ENCODE measurements at places on chromosomes 12 and 14. TPM values are rescaled to one million over a fixed set of nuclear protein-coding genes. Genes with fewer than 3 reads are reported as not detected.

DNA sequence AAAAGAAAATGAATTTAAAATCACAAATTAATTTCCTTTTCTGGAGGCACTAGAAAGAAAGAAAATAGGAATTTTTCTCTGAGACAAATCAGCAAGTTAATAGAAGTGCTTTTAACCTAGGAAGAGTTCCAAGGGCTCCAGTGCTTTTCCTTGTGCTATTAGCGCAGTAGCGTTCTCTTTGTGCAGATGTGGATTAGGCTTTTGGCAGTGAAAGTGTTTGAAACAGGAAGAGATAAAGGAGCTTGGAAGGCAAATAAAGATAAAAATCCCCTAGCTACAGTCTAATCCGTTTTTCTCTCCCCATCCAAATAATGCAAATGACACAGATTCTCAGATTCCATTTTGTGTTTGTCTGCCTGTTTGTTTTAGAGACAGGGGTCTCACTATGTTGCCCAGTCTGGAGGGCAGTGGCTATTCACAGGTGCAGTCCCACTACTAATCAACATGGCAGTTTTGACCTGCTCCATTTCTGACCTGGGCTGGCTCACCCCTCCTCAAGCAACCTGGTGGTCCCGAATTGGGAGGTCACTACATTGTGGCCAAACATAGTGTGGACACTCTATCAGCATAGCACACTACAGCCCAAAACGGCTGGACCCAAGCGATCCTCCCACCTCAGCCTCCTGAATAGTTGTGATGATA lies 166.1 kb downstream of the PAWR start:
- H3K4me3 ChIP-seq: no peak overlapping the region
- DNase-seq: no peak
- no peaks in the 10 kb centered on the region for H3K4me1 ChIP-seq

The AHSA1 gene
- total RNA-seq: 92.0 TPM

DNA sequence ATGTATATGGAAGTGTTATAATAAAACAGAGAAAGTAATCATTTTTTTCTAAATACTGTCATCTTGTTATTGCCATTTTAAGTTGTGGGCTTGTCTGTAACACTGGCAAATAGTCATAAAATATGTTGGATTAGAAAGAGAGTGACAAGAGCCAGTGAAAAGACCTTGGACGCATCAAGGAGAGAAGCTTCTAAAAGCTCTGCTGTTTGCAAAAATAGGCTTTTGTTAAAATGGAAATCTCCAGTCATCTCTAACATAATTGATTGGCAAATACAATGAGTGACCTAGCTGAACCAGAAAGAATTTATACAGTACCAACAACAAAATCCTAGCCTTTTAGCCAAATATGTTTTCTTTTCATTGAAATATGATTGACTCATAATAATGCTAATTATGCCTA lies 245.8 kb upstream of the RMST start:
- no peak overlapping the region for H3K4me3 ChIP-seq
- H3K27ac ChIP-seq: no peak overlapping the region
- H3K36me3 ChIP-seq: no peaks in the 10 kb centered on the region

DNA sequence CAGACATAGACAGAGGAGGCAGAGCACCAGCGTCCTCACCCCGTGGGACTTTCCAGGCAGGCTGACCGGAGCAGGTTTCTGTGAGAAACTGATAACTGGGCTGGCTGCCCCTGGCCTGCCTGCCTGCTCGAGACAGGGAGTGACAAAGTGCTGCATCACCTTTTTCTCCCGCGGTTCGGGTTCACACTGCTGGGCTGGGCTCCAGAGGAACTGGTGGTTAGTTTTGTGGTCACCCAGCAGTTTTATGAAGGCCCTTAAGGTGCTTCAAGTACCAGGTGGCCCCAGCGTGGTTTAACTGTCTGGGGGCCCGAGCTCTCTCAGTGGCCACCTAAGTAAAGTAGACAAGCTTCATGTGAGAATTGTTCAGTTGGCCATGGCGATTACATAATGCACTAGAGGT lies 1073.6 kb downstream of the BCL11B start:
- no peaks in the 10 kb centered on the region for H3K27me3 ChIP-seq
- no peak overlapping the region for H3K27ac ChIP-seq
- H3K4me1 ChIP-seq: no peaks in the 10 kb centered on the region
- DNase-seq: no peak
- no peaks in the 10 kb centered on the region for H3K36me3 ChIP-seq

DNA sequence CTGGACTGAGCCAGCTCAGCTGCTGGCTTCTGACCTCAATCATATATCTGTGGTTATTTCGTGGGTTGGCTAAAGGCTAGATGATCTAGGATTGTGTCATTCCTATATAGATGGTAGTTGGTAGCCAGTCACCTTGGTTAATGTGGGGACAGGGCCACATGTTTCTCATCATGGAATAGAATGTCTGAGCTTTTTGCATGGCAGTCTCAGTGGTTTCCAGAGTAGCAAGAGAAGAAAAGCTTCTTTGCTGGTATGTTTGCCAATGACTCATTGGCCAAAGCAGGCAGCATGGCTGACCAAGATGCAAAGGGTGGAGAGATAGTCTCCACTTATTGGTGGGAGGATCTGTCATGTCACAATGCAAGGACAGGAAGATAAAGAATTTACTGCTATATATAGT lies 746.4 kb upstream of the FLRT2 start:
- no peak overlapping the region for H3K4me3 ChIP-seq
- H3K27ac ChIP-seq: no peak overlapping the region
- H3K4me1 ChIP-seq: no peaks in the 10 kb centered on the region

The PLEKHH1 gene
- 26.2 TPM for total RNA-seq

DNA sequence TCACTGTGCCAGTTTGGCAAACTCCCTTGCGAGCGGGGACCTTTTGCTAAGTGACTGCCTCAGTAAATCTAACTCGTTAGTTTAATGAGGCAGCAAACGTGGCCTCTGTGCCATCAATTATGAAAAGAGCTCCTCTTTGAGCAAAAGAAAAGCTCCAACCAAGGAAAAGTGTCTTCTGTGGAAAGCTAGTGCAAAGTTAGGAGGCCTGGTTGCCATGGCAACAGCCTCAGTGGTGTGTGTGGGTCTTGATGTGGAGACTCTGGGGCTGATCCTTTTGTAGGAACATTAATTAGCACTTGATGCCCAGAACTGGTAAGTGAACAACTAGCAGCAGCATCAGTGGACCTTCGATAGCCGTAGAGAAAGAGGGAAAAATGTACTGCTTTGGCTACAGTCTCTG lies 145.7 kb downstream of the CHST11 start:
- H3K4me3 ChIP-seq: no peak overlapping the region
- H3K4me1 ChIP-seq: no peaks in the 10 kb centered on the region
- DNase-seq: no peak
- no peak overlapping the region for H3K27ac ChIP-seq
- H3K36me3 ChIP-seq: no peaks in the 10 kb centered on the region
- no peaks in the 10 kb centered on the region for H3K27me3 ChIP-seq

DNA sequence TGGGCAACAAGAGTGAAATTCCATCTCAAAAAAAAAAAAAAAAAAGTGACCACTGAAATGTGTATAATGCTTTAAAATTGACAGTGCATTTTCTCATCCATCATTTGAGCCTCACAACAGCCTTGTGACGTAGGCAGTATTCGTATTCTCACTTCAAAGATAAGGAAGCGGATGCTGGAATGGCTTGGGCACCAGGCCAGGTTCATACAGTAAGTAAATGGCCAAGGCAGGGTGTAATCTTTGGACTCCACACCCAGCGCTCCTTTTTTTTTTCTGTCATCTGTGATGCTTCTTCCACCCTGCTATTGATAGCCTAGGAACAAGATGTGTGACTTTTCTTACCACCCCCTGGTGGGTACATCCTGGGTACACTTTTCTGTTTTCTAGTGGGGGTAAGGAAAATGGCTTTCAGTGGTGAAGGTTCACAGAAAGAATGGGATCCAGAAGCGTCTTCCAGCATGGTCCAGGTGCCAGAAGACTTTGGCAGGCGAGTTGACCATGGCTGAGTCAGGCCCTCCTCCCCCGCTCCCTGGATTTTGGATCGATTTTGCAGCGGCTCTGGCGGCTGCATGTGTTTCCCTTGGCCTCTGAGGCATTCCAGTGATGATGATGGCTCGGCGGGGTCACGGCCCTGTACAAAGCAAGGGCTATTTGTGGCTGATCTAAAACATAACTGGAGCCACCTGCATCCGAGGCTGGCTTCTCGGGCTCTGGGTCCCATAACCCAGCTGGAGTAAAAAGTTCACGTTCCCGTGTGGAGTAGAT lies 110.6 kb downstream of the CACNA1C start:
- no peak for DNase-seq
- H3K27ac ChIP-seq: peak overlapping the region; percentile 67
- H3K4me3 ChIP-seq: no peak overlapping the region
- H3K27me3 ChIP-seq: no peaks in the 10 kb centered on the region
- H3K36me3 ChIP-seq: no peaks in the 10 kb centered on the region

Measured in kidney (tissue), 22 donors.